OCI-M1 (cell line): ENCODE measurements at places on chromosomes 11 and 22.

- DNase-seq: no peak
These were observed 549.3 kb downstream of the BRD1 start for GRCh38 chr22:49278340-49278739.

DNA sequence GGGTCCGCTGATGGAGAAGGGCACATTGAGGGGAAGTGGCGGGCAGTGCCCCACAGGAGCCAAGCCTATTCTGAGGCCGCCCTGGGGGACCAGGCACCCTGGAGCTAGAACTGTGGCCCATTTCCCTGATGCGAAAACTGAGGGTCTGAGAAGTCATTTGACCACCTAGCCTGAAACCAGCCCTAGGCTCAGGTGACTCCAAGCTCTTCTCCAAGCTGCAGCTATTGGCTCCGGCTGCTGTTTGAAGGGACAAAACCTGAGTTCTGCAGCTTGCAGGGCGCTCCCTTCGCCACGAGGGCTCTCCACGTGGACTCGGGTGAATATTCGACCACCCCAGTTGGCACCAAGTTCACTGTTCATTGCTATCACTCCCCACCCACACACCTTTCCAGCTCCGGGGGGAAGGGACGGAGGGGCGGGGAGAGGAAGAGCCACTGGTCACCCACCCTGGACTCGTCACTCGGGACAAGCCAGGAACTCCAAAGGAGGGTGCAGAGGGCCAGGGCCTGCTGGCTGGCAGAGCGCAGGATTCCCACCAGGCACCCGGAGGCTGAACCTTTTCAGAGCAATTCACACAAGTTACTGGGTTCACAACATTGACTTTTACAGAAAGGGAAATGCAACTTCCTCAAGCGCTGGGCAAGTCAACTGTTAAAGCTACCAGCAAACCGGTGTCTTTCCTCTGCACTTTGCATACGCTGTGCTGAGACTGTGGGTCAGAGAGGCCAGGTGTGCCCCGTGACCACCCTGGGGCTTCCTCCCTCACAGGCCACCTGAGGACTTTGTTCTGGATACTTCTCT, 1.1 kb upstream of the RAC2 start:
- DNase-seq: no peak

DNA sequence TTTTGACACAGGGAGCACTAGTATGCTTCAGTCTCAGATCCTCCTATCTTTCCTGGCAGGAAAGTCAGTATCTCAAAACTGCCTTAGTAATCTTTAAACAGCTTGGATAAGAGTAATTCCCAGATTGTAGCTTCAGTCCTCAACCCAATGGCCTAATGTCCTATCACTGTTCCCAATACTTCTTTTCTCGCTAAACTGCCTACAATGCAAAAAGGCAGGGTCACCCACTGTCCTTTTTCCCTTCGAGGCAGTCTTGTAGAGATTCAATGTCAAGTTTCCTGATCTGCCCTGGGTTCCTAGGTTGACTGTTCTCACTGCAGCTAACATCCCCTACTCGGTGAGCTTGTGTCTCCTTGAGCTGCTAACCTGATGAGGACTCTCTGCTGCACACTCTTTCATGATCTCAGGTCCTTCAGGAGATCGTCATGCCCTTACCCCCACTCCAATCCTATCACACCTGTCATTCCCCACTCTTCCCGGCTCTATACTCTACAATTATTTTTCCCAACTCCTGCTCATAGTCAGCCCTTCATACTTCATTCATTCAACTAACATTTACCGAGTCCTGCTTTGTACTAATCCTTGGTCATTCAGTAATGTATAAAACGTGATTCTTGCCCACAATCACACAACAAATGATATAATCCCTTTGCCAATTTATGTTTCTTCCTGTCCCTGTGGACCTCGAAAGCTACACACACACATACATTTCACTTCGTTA, 904 bp downstream of the C2CD3 start:
- DNase-seq: peak; percentile 65

- no peak for DNase-seq
These were observed 9.7 kb upstream of the SIK3 start for GRCh38 chr11:117107701-117108590.

DNA sequence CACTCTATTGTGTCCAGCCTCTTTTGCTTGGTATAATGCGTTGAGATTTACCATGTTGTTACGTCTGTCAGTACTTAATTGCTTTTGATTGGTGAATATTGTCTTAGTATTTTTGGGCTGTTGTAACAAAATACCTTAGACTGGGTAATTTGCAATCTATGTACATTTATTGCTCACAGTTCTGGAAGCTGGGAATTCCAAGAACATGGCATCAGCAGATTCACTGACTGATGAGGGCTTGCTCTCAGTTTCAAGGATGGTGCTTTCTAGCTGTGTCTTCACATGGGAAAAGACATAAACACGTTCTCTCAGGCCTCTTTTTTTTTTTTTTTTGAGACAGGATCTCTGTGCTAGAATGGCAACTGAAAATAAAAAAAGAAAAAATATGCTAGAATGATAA, 46.7 kb upstream of the INCENP start:
- no peak for DNase-seq

GRCh38 chr22:40040927-40041326, 46.2 kb downstream of the FAM83F start:
- peak; percentile 81 for DNase-seq

DNA sequence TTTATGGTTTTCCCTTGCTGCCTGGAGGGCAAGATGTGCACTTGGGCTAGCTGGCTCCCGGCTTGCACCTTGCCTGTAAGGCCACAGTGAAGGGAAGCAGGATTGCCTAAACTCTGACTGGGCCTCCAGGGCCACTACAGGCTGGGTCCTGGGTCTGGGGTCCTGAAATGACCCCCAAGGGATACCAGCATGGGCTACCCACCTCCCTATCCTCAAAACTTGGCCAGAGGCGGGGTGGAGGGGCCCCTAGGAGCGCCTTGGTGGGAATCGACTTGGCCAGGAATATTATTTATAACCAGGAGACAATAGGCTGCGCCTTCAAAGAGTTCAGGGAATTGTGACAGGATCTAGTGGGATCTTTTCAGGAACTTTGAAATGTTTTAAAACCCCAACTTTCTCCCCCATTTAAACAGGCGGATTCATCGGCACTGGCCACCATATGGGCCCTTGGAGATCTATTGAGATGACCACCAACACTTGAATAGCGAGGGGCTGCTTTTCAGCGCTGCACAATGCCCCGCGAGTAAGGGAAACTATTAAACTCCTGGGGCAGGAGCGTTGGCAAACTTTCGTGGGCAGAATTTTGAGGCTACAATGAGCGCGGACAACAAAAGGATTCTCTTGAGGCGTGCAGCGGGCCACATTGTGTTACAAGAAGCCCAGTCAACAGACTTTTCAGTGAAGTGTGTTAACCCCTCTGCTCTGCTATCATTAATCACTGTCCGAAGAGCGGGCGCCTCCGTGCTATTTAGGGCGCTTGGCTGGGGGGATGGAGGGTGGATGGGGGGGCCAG, 15.2 kb downstream of the PAX6 start:
- DNase-seq: no peak

- DNase-seq: no peak
These were observed 59.4 kb upstream of the SYT13 start for GRCh38 chr11:45345491-45345890.

- peak; percentile 51 for DNase-seq
These were observed 557 bp downstream of the PACSIN2 start for GRCh38 chr22:43014316-43014868.

DNA sequence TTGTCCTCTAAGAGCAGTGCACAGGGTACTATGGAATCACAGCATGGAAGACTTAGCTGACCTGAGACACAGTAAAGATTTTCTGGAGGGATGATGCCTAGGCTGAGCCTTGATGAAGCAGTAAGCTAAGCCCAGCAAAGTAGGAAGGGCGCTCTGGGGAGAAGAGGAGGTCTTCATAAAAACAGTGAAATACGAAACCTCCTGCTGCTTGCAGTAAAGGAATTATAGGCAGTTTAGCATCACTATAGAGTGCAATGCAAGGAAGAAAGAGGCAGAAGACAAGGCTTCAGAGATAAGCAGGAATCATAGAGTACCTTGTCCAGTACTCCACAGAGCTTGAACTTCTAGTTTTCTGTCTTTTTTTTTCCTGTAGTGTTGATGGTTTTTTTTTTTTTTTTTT, 555.7 kb upstream of the CADM1 start:
- DNase-seq: no peak

DNA sequence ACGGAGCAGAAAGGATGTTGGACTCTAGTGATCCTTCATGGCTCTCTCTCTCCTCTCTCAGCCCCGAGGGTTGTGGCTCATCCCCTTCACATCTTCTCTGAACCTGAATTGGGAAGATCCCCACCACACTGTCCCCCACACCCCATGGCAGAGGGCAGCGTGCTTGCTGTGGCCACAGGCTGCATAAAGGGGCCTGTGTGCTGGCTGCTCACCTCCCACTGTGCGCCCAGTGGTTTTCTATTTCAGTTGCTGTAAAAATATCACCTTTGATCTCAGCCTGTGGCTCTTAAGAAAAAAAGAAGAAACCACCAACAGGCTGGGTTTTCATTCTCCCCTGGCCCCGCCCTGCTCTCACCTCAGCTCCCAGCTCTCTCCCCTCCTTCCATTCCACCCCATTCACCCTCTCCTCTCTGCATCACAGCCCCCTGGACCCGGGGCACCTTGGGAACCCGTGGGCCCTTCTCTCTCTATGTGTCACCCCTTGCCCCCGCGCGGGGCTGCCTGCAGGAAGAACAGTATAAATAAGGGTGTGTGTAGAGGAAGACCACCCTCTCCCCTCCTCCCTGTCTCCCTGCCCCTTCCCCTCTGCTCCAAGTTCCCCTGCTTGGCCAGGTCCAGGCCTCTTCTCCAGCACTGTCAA, 25.8 kb upstream of the WNT11 start:
- DNase-seq: peak; percentile 68

GRCh38 chr11:18222814-18223421, 13.7 kb downstream of the SAA4 start:
- no peak for DNase-seq

- DNase-seq: no peak
These were observed 121.6 kb downstream of the LDLRAD3 start for GRCh38 chr11:36065436-36065835.

DNA sequence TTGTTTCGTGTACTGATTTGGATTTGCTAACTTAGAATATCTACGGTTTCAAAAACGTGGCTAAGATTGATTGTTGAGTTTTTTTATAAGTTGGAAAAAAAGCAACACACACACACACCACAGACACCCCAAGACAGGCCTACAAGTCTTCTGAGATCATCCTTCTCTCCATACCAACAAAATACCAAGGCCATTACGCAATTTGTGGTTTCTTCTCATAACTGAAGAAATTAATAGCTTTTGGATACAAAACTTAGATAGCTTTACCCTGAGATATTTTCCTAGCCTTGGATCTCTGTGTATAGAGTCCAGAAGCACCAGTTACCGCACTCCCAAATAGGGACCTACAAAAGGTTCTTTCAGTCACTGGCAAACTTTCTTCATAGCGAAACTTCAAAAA, 113.6 kb downstream of the SIK3 start:
- peak; percentile 81 for DNase-seq

DNA sequence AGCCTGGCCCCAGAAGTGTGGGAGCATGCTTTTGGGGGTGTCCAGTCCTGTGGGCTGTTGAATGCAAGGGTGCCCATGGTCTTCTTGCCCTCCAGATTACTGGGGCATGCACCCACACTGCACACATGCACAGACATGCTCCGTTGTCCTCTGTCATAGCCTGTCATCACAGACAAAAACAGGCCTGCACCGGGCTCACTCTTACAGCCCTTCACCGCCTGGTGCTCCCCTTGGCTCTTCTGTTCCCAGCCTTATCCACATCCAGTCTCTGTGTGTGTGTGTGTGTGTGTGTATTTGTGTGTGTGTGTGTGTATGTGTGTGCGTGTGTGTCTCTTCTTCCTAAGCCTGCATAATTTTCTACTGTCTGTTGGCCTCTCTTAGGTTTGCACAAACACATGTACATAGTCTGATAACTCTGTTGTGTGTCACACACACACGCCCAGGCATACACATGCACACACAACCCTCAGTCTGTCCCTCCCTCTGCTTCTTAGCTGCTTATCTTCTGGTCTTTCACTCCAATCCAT, 23.4 kb upstream of the NECTIN1 start:
- DNase-seq: no peak

DNA sequence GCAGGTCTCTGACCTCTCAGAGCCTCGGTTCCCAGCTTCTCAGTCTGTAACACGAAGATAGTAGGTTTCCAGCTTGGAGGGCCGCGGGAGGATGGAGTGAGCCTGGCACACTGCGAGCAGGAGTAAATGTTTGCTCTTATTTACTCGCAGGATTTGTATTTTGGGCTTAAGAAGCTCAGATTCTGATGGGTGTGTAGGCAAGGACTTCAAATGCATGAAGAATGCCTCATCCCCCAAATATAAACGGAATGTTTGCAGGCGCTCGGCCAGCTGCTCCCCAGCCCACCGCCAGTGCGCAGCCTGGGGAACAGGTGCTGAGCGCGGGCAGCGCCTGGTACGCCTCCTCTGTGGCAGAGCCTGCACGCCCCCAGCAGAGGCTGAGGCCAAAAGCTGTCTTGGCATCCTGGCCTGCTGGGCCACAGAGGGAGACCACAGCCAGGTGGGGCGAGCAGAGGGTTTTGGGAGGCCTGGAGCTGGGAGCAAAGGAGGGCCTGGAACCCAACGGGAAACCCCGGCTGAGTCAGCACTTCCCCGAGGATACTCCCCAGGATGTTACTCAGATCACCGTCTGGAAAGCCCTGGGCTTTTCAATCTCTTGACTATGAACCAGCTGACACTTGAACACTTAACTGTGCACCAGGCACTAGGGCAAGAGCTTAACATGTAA, 9.4 kb downstream of the EHD1 start:
- DNase-seq: no peak
